COLO829 (cell line): ENCODE measurements at places on chromosomes 11 and 22.

DNA sequence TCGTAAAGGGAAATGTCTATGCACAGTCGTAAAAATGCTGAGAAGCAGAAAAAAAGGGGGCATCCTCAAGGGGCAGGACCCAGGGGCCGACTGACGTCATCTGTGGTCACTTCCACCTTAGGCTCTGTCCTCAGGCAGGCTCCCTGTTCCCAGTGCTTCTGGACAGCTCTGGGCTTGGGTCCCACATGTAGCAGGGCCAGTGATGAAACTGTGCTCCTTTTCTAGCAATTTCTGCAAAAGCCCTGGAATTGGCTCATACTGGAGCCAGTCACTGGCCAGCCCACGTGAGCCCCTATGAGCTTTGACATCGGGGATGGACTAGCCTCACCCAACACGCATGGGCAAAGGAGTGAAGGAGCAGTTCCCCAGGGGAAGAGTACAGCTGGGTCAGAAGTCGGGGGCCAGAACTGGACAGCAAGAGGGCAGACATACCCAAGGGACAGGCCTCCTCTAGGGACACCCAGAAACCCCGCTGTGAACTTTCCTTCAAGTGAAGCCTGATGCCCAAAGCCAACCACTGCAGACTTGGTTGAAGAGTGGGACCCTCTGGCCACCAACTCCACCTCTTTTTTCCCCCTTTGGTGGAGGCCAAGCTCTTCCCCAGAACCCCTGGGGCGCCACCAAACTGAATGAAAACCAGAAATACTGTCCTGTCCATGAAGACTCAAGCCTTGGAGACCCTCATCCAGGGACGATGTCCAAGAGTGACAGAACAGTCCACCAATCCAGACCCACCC lies 1349.0 kb downstream of the BRD1 start:
- DNase-seq = no peak

- no peak for DNase-seq
Observed at GRCh38 chr11:86678296-86678695, 5.9 kb upstream of the ME3 start.

DNA sequence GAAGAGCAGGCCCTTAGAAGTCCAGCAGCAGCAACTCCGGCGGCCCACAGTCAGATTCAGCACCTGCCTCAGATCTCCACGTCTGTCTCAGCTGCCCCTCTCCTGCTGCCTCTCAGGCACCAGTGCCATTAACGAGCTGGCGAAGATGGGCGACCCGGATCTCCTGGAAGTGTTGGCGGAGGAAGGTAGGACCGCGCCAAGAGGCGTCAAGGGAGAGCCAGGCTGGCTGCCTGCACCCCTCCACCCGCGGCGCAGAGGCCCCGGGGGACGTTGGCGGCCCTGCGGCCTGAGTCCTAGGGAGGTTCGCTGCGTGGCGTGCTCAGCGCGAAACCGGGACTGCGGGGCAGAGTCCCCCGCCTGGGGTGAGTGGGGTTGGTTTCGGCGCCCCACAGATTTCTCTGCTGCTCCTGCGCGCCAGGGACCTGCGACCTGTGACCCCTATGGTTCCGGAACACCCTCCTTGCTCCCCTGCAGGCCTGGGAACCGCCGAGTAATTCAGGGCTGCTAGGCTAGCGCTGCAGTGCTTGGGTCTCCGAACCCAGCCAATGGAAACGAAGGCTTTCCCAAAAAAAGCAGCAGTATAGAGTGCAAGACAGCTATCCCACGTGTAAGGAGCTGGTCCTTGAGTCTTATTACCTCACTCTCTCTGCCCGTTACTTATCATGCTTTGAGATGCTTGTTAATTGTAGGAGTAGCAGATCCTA lies 615 bp downstream of the ANO5 start:
- DNase-seq = peak; percentile 15

DNA sequence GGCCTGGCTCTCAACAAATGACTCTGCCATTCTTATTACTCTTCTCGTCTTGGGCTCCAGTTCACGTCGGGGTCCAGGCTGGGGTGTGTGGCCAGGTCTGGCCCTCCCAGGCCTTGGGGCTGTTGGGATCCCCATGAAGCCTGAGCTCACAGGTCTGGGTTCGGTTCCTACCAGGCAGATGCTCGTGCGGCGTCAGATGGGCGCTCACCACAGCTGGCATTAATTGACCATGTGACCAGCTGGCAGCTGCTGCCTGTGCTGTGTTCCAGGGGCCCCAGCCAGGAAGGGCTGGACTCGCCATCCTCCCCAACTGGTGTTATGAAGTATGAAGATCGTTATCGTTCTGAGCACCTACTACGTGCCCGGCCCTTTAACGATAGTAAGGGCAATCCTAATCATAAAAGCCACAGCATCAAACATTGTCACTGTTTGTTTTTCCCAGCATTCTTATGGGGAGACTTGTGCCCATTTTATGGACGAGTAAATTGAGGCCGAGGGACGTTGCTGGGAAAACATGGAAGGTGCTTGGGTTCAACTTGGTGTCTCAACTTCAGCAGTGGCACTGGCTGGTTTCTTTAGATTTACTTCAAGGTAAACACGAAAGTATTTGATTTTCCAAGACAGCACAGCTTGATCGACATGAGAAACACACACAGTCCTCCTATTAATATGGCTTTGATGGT lies 26.8 kb upstream of the CACNG2 start:
- no peak for DNase-seq

- peak; percentile 28 for DNase-seq
Observed at GRCh38 chr11:3340025-3340424, 38.9 kb downstream of the ZNF195 start.

DNA sequence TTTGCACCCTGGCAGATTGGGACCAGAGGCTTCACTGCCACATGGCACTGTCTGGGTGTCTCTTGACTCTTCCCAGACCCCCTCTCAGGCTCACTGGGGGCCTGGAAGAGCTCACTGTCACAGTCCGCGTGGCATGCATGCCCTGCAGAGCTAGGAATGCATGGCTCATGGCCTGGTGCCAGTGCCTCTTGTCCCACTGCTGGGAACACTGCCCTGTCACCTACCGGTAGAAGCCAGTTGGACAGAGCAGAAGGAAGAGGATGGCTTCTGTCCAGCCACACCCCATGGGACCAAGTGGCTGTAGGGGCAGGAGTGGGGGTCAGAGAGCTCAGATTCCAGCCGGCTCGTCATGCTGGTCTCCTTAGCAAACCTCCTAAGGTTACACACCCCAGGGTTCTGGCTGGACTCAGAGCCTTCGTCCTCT lies 29.7 kb downstream of the MB start:
- DNase-seq = no peak

- DNase-seq = no peak
Observed at GRCh38 chr11:47589977-47590861, 3.7 kb downstream of the FAM180B start.

DNA sequence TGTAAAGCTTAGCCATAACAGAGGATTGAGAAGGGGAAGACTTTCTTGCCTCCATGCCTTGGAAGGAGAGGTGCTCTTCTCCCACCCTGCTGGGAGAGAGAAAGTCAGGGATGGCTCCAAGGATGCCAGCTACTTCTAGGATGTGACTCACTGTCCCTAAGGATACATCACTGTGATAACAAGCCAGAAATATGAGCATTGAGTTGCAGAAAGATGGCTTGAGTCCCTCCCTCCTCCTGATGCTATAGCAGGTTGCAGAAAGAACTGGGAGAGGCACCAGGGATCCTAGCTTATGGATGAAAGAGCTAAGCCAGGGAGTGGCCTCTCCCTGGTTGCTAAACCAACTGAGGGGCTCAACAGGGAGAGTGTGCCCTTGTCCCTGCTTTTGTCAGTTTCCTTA lies 27.8 kb upstream of the FJX1 start:
- no peak for DNase-seq

DNA sequence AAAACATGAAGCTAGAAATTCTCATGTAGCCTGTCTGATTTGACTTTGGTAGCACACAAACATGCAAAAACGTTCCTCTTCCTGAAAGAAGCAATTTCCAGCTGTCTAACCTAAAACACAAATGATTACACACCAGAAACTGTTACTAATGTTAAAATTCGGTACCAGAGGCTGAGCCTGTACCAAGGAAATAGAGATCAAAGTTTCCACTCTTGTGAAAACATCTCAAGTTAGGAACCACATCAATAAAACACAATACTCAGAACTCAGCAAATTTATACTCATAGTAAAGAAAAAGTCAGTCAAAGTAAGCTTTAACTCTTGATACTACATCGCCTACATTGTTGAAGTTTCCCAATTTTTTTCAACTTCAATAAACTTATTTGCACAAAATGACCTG lies 107.8 kb downstream of the FCHSD2 start:
- DNase-seq = no peak

GRCh38 chr11:128226106-128226716 lies 361.1 kb downstream of the ETS1 start:
- DNase-seq = no peak

- no peak for DNase-seq
Observed at GRCh38 chr11:121968638-121969037, 147.4 kb downstream of the BLID start.

GRCh38 chr22:35204807-35205775 lies 52.2 kb upstream of the HMGXB4 start:
- DNase-seq = no peak

DNA sequence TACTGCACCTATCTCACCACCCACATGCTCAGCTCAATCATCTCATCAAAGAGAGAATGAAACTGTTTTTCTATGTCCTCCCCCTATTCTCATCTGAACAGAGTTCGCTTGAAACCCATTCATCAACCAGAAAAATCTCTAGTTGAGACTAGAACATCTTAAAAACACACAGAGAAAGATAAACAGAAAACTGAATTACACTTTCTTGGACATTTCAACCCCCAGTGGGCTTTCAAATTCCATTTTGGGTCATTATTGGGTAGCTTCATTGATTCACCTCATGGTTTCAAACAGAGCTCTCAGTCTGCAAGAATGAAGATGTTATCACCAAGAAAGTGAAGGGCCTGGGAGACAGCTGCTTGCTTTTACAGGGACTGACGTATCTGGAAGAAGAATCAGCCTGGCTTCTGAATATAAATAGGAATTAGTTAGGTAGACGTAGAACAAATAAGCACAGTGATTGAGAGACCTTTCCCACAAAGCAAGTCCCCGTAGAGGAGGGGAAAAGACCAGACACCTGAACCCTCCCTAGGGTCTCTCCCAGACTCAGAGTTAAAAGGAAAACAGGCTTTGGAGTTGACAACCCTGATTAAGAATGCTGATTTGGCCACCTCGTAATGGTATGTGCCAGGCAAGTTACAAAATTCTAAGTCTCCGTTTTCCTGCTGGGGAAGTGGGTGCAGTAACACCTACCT lies 155.7 kb downstream of the BBOX1 start:
- no peak for DNase-seq

- no peak for DNase-seq
Observed at GRCh38 chr11:115933564-115933963, 429.3 kb upstream of the CADM1 start.

DNA sequence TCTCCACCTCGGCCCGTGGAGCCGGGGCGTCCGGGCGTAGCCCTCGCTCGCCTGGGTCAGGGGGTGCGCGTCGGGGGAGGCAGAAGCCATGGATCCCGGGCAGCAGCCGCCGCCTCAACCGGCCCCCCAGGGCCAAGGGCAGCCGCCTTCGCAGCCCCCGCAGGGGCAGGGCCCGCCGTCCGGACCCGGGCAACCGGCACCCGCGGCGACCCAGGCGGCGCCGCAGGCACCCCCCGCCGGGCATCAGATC lies 439 bp downstream of the YAP1 start:
- DNase-seq = no peak

- no peak for DNase-seq
Observed at GRCh38 chr11:27373856-27374602, 11.0 kb upstream of the CCDC34 start.

GRCh38 chr11:119637481-119637880 lies 91.5 kb downstream of the NECTIN1 start:
- DNase-seq = no peak

DNA sequence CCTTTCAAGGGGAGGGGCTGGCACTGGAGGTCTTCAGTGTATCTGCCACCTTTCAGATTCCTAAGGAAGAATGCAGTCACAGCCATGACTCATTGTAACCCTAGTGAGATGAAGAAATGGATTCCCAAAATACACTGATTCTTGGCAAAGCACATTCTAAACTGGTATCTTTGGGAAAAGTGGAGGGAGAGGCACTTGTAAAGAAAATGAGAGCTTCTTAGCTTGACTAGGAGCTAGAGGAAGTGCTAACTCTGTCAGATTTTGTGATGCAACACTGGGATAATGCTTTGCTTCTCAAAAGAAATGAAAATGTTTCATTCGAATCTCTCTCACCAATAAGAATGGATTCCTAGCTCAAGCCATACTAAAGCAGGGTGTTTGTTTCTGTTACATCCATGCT lies 14.3 kb downstream of the NRIP3 start:
- DNase-seq = no peak

DNA sequence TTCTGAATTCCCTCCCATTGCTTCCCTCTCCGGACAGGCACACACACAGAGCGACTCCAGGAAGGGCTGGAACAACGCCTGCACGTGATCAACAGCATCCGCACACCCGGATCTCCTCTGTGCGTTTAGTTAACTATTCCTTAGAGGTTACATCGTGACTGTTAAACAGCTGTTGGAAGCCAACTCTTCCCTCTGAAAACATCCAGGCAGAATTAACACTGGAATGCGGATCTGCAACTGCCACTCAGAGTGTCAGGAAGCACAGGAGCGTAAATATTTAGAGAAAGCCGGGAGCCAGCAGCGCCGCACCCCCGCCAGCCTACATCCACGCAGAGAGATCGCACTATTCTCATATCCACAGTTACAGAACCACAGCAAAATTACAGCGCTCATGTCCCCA lies 46.2 kb downstream of the SHANK2 start:
- no peak for DNase-seq

GRCh38 chr11:72040491-72041363 lies 39.6 kb downstream of the NUMA1 start:
- DNase-seq = peak; percentile 91
